ENCODE measurements at places on chromosomes 1 and 21. TPM values are rescaled to one million over a fixed set of nuclear protein-coding genes. Genes with fewer than 3 reads are reported as not detected.

Gene ATP6V1G3
- total RNA-seq, result not detected

Gene LY9
- 0.59 TPM for total RNA-seq

Gene DYNLT5
- 4.7 TPM for total RNA-seq

Gene CD5L
- total RNA-seq, result not detected

Gene LMX1A
- 0.29 TPM for total RNA-seq

- no peak for DNase-seq
- no peak overlapping the region for H3K27ac ChIP-seq
- peaks cover 5% of the 10 kb centered on the region for H3K4me1 ChIP-seq
- H3K27me3 ChIP-seq, result no peaks in the 10 kb centered on the region
- H3K36me3 ChIP-seq, result no peaks in the 10 kb centered on the region
- H3K4me3 ChIP-seq, result no peak overlapping the region
Observed at GRCh38 chr1:150187560-150187931, 37.8 kb downstream of the PLEKHO1 start.

DNA sequence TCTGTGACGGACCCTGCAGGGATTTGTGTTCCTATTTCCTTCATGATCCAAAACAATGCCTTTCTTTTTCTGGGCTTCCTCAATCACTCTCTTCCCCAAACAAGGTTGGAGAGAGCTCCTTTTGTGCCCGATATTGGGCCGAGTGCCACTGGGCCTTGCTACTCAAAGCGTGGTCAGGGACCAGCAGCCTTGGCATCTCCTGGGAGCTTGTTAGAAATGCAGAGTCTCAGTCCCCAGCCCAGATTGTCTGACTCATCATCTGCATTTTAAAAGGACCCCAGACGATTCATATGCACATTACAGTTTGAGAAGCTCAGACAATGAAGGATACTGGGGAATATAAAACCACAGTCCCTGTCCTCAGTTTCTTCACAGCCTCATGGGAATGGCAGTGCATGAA, 19.9 kb downstream of the ADORA1 start:
- H3K4me3 ChIP-seq, result no peak overlapping the region
- no peaks in the 10 kb centered on the region for H3K36me3 ChIP-seq
- H3K27me3 ChIP-seq, result no peaks in the 10 kb centered on the region
- H3K4me1 ChIP-seq, result peaks cover 15% of the 10 kb centered on the region
- no peak overlapping the region for H3K27ac ChIP-seq

Measured in thyroid gland (tissue), 4 donors.